ENCODE measurements at places on chromosomes 3 and 15.

GRCh38 chr15:29822100-29822683, at the start of gene TJP1:
TSS of gene TJP1 (minus strand) at chr15:29822468. CDS start at chr15:29822028, 440 bp downstream.
- peak; percentile 44 for DNase-seq

DNA sequence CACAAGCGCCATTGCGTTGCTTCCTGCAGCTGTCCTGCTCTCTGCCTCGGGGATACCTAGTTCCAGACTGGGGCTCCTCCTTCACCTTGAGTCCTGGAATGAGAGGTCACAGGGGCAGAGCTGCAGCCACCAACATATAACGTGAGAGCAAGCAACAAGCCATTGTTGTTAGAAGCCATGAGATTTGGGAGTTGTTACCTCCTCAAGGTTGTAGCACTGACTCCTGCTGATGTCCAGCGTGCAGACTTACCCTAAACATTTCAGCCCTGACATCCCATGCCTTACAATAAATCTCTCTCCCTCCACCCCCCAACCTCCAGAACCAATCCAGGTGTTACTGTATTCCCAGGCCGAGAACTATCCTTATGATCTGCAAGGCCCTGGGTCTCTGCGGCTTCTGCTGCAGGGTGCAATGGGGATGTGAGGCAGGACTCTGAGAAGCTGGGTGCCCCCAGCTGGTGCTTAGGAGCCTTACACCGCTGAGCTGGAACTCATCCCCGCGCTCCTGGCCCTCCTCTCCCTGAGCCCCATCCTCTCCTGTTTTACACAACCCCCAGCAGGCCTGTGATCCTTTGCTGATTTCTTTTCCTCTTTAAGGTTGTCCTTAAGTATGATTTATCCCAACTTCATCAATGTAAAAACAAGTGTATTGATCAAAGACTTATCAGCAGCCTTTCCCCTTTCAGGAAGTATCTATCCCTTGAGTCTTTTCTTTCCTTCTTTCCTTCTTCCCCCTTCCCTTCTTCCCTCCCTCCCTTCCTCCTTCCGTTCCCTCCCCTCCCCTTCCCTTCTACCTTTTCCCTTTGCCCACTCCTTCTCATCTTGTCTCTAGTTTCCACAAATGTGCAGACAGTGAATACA, 84.2 kb upstream of the ABHD2 start:
- peak; percentile 22 for DNase-seq

DNA sequence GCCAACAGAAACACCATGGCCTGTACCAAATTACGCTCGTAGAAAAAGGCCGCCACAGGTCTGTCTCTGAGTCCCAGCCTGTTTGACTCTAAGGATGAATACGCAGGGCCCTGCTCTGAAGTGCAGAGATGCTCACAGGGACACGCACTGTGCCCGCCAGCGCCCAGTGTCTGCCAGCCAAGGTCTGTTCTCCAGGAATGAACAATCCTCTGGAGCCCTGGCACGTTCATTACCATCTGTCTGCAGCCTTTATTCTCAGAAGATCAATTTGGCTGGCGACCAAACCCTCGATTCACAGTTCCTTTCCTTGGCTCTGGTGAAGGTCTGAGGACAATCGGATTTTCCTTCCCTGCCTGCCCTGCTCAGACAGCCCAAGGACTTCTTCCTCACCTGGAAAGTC, 66.3 kb downstream of the NIPA2 start:
- no peak for DNase-seq

GRCh38 chr15:77026501-77027110, 31.7 kb downstream of the PSTPIP1 start:
- no peak for DNase-seq

GRCh38 chr15:50148362-50148963, 29.4 kb upstream of the ATP8B4 start:
- peak; percentile 77 for DNase-seq

DNA sequence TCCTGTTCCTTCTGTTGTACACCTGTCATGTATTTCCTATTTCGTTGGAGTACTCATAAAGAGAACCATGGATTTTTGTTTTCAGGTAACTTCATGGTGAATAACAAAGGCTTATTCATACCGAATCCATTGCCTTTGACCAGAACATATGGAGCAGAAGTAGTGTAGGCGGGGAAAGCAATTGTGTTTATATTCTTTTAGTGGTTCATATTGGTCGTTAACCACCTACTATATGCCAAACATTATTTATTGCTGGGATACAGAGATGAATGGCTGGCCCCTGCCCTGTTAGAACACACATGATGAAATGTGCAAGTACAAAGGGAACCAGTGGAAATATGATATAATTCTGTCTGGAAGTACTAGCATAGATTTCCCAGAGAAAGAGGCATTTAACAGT, 9.8 kb downstream of the RPUSD2 start:
- no peak for DNase-seq

DNA sequence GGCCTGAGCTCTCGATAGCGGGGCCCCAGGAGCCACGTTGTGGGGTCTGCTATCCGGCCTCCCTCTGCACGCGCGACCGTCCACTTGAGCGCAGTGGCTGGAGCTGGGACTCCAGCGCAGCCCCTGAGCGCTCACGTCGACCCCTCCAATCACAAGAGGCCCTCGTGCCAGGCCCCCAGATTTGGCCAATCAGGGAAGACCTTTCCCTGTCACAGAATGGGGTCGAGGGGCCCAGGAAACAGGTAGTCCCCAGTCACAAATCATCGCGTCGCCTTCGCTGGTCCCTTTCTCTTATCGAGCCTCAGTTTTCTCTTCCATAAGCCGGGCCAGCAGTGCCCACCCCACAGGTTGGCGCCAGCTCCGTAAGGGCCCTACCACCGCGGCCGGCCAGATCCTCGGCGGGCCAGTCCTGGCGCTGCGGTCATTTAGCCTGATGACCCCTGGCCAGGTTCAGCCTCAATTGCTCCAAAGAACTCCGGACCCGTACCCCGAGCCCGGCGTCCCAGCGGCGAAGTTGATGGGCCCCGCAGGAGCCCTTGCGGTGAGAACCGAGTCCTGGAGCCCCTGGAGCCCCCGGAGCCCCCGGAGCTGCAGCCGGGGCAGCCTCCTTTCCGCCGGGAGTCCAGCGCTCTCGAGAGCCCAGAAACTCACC, 435 bp downstream of the ALDH1L1 start:
- no peak for DNase-seq
